ENCODE measurements at places on chromosomes 3 and 15. TPM values are rescaled to one million over a fixed set of nuclear protein-coding genes. Genes with fewer than 3 reads are reported as not detected.

Gene CAPN3
- total RNA-seq, result 0.28 TPM

Gene MNS1
- total RNA-seq, result 0.28 TPM

Gene EBLN2
- 7.2 TPM for total RNA-seq

Gene SCN11A
- total RNA-seq, result 0.09 TPM

Gene AP3S2
- 33.6 TPM for total RNA-seq

Gene P3H2
- total RNA-seq, result 5.0 TPM

Gene POLQ
- total RNA-seq, result 4.0 TPM

Gene ZDHHC23
- 1.9 TPM for total RNA-seq

Gene HYAL1
- 1.8 TPM for total RNA-seq

Gene CYP1A2
- not detected for total RNA-seq

Gene SATB1
- 11.4 TPM for total RNA-seq

Gene SERINC4
- not detected for total RNA-seq

Gene PPARG
- total RNA-seq, result 12.6 TPM

Gene HTR3E
- total RNA-seq, result not detected

Gene VEPH1
- 107 TPM for total RNA-seq

Gene ITIH4
- total RNA-seq, result 0.38 TPM

Gene SH2D7
- total RNA-seq, result not detected

Gene HACD3
- total RNA-seq, result 92.5 TPM
